Naive thymus-derived CD8-positive, alpha-beta T cell (primary cell): ENCODE measurements at places on chromosomes 5 and 9.

DNA sequence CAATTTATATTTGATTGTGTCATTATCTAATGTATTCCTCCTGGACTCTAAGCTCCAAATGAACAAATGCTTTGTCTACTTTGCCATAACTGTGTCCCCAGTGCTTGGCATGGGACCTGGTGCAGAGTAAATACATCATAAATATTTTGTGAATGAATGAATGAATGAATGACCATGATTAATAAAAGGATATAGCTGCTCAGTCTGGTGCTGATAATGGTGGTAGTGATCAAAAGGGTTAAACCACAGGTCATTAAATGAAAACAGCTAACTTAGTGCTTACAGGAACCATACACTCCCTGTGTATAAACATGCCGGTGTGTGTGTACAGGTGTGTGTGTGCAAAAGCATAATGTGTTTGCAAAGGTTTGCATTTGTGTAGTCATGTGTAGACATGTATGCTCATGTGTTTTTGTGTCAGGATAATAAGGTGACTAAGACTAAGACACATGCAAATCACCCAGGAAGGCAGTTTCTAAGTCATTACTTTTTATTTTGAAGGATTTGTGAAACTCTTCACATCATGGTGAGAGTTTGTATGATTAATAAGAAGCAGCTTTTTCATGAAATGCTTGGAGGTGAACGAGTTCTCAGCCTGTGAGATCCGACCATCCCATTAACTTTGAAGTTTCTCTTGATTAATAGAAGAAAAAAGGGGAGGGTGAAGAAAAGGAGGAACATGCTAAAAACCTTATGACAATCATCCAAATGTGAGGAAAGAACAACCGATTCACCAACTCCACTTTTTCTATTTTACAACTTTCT is 24.6 kb downstream of the SPARC start:
- peaks cover 1% of the 10 kb centered on the region for H3K27me3 ChIP-seq
- DNase-seq = no peak
- H3K4me3 ChIP-seq = no peak overlapping the region
- peaks cover 13% of the 10 kb centered on the region for H3K4me1 ChIP-seq
- no peaks in the 10 kb centered on the region for H3K36me3 ChIP-seq
- H3K27ac ChIP-seq = no peak overlapping the region

DNA sequence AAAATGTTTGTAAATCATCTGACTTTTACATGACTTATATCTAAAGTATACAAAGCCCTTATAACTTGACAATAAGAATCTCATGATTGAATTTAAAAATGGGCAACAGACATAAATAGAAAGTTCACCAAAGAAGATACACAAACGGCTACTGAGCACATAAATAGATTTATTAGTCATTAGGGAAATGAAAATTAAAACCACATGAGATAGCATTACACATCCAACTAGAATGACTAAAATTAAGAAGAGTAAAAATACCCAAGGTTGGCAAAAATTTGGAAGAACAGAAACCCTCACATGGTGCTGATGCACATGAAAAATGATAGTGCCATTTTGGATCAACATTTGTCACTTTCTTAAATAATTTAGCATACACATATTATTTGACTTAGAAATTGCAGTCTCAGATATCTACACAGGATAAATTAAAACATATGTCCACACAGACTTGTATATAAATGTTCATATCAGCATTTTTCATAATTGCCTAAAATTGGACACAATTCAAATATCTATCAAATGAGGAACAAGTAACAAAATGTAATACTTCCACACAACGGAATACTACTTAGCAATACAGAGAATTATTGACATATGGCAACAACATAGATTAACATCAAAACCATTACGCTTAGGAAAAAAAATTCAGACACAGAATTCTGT is 359.1 kb upstream of the DAB2 start:
- H3K27me3 ChIP-seq = peaks cover 17% of the 10 kb centered on the region
- H3K36me3 ChIP-seq = no peaks in the 10 kb centered on the region
- DNase-seq = no peak
- H3K4me1 ChIP-seq = no peaks in the 10 kb centered on the region

GRCh38 chr9:20914556-20914955 is 116.9 kb downstream of the HACD4 start:
- peaks cover 30% of the 10 kb centered on the region for H3K36me3 ChIP-seq
- no peaks in the 10 kb centered on the region for H3K27me3 ChIP-seq
- no peak overlapping the region for H3K4me3 ChIP-seq
- H3K4me1 ChIP-seq = no peaks in the 10 kb centered on the region
- H3K27ac ChIP-seq = no peak overlapping the region

DNA sequence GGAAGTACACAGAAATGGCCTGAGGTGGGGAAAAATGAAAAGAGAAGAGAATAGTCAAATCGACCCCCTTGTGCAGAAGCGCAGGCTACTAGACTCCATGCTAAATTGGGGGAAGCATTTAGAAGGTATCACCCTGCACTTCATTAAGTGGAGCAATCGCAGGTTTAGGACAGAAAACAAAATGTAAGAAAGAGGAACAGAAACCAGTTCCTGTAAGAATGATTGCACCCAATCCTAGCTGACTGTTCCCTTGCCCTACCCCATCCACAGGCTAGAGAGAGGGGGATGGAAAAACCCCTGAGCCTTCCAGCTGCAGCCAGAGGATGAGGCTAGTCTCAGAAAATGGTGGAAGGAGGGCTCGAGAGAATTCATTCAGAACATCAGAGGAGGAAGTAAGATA is 23.9 kb upstream of the PPP1R2B start:
- DNase-seq = no peak
- no peak overlapping the region for H3K27ac ChIP-seq
- H3K4me1 ChIP-seq = peaks cover 1% of the 10 kb centered on the region
